ENCODE measurements at places on chromosomes 6 and 20. TPM values are rescaled to one million over a fixed set of nuclear protein-coding genes. Genes with fewer than 3 reads are reported as not detected.

Gene SLC17A9
- total RNA-seq, result 2.8 TPM

Gene BTN1A1
- not detected for total RNA-seq

- DNase-seq, result no peak
Observed at GRCh38 chr20:39263076-39263475, 300.9 kb downstream of the DHX35 start.

Gene OR2H2
- total RNA-seq, result not detected

Gene TRMT6
- total RNA-seq, result 1.00 TPM

Gene TRAPPC3L
- total RNA-seq, result not detected

Gene TXLNB
- 2.1 TPM for total RNA-seq

DNA sequence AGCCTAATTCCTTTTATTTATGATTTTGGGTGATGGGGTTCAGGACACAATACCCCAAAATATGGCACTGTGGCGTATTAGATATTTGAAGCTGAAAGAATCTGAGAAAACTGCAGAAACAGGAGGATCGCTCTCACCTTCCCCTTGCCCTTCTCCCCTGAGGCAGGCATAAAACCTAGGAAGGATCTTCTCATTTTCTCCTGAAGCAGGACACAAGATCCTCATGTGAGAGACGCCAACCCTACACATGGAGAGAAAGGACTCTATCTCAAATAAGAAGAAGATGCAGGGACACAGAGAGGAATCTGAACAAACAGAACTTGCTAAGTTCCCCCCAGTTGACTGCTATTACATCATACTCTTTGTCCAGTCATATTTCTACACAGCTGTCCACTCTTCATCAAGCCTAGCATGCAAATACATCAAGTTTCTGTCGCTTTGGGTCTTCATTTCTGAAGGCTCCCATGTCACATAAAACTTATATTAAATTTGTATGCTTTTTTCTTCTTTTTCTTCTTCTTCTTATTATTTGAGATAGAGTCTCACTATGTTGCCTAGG, 109.0 kb downstream of the DTNBP1 start:
- no peak for DNase-seq

GRCh38 chr6:139584599-139584998, 210.2 kb upstream of the CITED2 start:
- no peak for DNase-seq

Gene GNAS-AS1
- total RNA-seq, result not detected

DNA sequence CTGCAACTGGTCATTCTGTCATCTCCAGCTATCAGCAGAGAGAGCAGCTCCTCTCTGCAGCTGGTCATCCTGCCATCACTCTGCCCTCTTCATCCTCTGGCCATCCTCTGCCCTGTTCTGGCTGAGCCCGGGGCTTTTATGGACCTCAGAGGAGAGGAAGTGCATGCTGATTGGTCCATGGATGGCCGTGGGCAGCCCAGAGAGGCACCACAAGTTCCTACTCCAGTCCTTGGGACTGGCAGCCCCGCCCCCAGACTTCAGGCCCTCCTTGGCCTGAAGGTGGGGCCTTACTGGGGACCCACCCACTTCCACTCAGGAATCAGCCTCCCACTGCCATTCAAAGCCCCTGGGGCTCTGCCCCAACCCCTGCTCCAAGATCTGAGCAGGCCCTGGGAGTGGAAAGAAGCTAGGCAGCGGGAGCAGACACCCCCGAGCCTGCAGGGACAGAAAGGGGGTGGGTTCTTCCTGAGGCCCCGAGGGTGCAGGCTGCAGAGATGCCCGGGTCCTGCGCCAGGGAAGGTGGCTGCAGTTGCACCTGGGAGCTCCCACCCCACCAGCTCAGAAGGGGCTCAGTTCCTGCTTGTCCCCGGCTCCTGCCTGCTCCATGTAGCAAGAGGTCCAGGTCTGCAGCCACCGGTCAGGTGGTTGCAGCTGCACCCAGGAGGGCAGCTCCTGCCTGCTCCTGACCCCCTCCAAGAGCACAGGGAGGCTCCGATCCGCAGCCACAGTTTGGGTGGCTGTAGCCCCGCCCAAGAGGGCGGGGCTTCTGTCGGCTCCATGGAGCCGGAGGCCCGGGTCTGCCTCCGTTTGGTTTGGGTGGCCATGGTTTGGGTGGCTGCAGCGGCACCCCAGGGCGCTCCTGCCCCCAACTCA, 34.1 kb upstream of the HMGA1 start:
- DNase-seq, result no peak

Gene PLCB4
- total RNA-seq, result 45.9 TPM

DNA sequence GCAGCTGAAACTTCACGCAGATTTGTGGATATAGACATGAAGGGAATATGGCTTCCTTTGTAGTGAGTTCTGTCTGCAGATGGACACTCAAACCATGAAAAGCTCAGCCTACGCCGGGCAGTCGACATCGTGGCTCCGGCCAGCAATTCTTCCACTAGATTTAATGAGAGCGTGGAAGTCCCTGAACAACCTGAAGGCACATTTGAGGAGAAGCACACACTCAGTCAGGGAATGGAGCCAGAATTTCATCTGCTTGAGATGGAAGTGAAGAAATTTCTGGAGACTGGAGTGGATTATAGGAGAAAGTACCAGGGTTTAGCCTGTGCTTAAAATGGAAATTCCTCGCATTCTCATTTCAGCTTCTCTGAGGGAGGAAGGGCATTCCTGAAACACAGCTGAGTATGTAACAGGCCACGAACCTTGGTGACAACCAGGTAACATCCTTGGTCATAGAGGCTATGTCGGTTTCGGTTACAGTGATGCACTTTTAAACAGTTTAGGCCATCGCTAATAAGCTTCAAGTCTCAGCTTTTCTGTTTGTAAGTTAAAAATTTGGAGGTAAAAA, 80.5 kb upstream of the AGPAT4 start:
- no peak for DNase-seq

- no peak for DNase-seq
Observed at GRCh38 chr6:167730441-167730840, 96.3 kb upstream of the AFDN start.

GRCh38 chr20:62843656-62844055, 18.0 kb downstream of the TCFL5 start:
- DNase-seq, result no peak

GRCh38 chr6:68126089-68126749, 508.9 kb upstream of the ADGRB3 start:
- no peak for DNase-seq

GRCh38 chr6:35804996-35805736, at the start of gene LHFPL5:
Gene LHFPL5 (plus strand): TSS chr6:35805352. CDS start chr6:35805671, 319 bp downstream.
- DNase-seq, result peak; percentile 34

Gene VEGFA
- 608 TPM for total RNA-seq

GRCh38 chr6:76892542-76892941, 570.7 kb downstream of the HTR1B start:
- no peak for DNase-seq

Gene CEP85L
- 7.9 TPM for total RNA-seq

- DNase-seq, result no peak
Observed at GRCh38 chr20:4951299-4951698, 50.0 kb downstream of the SLC23A2 start.

Gene CEP162
- 9.4 TPM for total RNA-seq

GRCh38 chr6:54987633-54988290, 141.2 kb downstream of the FAM83B start:
- DNase-seq, result no peak

GRCh38 chr20:50734730-50735679, 3.6 kb downstream of the PARD6B start:
- DNase-seq, result no peak

All from transverse colon (tissue), 4 donors.